Nasal cavity respiratory epithelium epithelial cell of viscerocranial mucosa (primary cell): ENCODE measurements at places on chromosomes 6 and 20. TPM values are rescaled to one million over a fixed set of nuclear protein-coding genes. Genes with fewer than 3 reads are reported as not detected.

The PRDM13 gene
- not detected in 2 replicates for total RNA-seq

The LY6G6C gene
- under 0.01 TPM in 1 of 2 replicates, not detected in the other for total RNA-seq

The RHAG gene
- total RNA-seq, result not detected in 2 replicates

The ADGRB3 gene
- total RNA-seq, result not detected in 2 replicates

The ARHGAP40 gene
- total RNA-seq, result 0.68 and 4.3 TPM in 2 replicates

The PPP1R11 gene
- total RNA-seq, result 24.9 and 25.5 TPM in 2 replicates

The SLC13A3 gene
- total RNA-seq, result 3.3 and 3.8 TPM in 2 replicates

The DEFB132 gene
- not detected in 2 replicates for total RNA-seq

The C20orf202 gene
- total RNA-seq, result under 0.01 and 0.07 TPM in 2 replicates

The HMGCLL1 gene
- 0.07 TPM in 1 of 2 replicates, not detected in the other for total RNA-seq

The ID1 gene
- total RNA-seq, result 248 and 435 TPM in 2 replicates

The CBLN4 gene
- not detected in 2 replicates for total RNA-seq

The TCEA2 gene
- 4.1 and 12.2 TPM in 2 replicates for total RNA-seq

The ZC2HC1B gene
- not detected in 2 replicates for total RNA-seq

The IL17A gene
- total RNA-seq, result not detected in 2 replicates

The HLA-DOB gene
- total RNA-seq, result 1.0 and 1.1 TPM in 2 replicates

The PGC gene
- not detected in 2 replicates for total RNA-seq

The BANF2 gene
- not detected in 2 replicates for total RNA-seq

The VSX1 gene
- not detected in 2 replicates for total RNA-seq

The CST4 gene
- total RNA-seq, result not detected in 2 replicates

The CCR6 gene
- total RNA-seq, result not detected in 2 replicates

The MAPK14 gene
- total RNA-seq, result 44.4 and 70.5 TPM in 2 replicates
